Choroid plexus epithelial cell (primary cell): ENCODE measurements at places on chromosomes 3 and 15.

DNA sequence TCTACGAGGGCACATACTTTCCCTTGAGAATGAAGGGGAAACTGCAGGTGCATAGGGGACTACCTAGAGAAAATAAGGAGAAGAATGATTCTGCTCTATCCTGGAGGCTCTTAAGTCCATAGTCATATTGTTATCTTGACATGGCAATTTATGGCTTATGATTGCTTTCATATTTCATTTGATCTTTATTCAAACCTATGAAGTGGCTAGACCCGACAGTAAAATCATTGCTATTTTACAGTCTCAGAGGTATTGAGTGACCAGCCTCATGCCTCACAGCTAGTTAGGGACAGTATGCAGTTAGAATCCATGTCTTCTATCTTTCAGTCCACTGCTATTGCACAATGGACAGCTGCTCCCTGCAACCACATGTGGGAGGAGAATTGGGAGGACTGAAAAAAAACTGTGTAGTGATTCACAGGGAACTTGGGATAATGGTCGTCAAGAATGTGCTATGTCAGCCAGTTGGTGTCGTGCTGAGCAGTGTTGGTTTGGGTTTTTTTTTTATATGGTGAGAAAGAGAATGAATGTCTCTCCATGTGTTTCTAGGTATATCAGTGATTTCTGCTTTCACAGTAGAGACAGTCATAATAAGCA lies 63.2 kb upstream of the SPPL2A start:
- peak; percentile 93 for DNase-seq

- no peak for DNase-seq
These were observed 2.5 kb upstream of the RPP25 start for GRCh38 chr15:74958908-74959585.

- DNase-seq: no peak
These were observed 171.5 kb upstream of the GOLIM4 start for GRCh38 chr3:168267179-168267578.

DNA sequence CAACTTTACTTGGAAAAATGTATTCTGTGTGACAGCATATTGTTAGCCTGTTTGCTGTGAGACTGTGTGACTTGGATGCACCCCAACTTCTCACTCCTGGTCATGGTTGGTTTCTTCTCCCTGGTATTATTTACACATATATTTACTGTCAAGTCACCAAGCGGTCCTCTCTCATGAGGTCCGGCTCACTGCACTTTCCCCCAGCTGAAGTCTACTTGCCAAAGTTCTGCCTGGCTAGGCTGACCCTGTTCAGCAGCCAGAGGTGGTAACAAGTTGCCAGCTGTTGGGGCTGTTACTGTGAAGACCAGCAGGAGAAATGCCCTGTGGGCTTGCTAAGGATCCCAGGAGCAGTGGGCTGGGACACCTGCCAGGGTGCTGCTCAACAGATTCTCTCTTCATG lies 337.5 kb downstream of the MFSD1 start:
- DNase-seq: no peak

DNA sequence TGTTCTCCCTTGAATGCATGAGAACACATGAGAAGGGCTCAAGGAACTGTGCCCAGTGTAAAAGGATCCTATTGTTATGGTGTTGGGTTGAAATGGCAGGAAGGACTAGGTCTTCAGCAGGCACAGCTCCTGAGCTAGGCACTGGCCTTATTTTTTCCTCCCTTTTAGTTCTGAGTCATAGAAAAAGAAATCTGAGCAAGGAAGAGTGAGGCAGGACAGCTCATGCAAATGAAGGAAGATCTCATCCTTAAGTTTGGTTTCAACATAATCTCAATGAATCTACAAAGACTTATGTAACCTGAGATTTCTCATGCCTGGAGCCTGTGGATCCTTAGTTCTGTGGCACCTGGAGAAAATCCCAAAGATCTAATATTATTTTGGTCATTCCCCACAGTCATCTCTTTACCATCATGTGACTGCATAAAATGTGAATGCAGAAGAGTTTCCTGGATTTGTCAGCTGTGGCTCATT lies 188.6 kb upstream of the TBL1XR1 start:
- peak; percentile 70 for DNase-seq

DNA sequence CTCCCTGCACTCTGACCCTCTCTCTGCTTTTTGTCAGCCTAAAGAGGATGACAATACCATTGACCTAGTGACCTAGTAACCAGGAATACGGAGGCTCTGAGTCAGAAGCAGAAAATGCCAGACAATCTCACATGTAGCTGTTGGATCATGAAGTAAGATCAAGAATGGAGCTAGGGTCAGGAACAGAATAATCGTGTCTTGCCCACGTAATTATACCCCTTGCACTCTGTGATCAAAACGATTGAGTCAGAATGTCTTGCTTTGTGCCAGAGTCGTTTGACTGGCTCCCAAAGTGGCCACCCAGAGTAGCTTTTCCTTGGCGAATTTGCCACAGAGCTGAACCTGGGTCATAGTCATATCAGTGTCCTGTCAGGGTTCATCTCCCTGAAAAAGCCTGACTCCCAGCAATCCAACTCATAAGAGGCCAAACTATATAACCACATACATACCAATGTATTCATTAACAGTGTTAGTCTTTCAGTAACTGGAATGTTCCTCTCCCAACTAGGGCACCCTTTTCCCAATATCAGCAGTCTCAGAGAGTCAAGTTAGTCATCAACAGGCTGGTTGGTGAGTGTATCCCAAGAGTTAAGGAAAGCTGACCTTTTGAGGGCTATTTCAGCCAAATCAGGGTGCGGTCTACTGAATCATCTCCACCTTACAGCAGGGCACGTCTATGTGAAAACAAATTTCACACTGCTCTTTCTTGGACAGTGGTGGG lies 5.0 kb upstream of the CDV3 start:
- peak; percentile 69 for DNase-seq

- DNase-seq: no peak
These were observed 374.8 kb upstream of the SLCO3A1 start for GRCh38 chr15:91478717-91479191.

- DNase-seq: no peak
These were observed 309.6 kb downstream of the PYDC2 start for GRCh38 chr3:191770541-191770940.

DNA sequence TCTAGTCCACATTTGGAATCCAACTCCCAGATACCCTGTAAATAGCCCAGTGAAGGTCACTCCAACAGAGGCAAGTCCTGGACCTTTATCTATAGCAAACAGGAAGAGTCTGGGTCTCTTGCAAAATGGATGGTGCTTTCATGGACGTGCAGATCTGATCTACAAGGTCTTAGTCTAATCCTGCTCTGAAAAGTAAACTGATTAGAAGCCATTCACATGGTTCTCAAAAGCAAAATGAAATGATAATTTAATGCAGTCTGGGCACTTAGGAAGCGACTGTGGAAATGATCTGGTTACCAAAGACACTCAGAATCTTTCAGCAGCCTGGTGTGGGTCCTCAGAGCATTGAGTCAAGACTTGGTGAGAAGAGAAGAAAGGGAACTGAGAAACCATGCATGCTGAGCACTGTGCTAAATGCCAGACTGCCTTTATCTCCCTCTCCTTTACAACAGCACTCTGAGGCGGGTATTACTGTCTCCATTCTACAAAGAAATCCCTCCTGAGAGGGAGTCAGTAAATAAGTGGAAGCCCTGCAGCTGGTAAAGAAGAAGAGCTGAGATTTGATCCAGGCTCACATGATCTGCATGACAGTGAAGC lies 29.0 kb downstream of the AQP9 start:
- DNase-seq: no peak

DNA sequence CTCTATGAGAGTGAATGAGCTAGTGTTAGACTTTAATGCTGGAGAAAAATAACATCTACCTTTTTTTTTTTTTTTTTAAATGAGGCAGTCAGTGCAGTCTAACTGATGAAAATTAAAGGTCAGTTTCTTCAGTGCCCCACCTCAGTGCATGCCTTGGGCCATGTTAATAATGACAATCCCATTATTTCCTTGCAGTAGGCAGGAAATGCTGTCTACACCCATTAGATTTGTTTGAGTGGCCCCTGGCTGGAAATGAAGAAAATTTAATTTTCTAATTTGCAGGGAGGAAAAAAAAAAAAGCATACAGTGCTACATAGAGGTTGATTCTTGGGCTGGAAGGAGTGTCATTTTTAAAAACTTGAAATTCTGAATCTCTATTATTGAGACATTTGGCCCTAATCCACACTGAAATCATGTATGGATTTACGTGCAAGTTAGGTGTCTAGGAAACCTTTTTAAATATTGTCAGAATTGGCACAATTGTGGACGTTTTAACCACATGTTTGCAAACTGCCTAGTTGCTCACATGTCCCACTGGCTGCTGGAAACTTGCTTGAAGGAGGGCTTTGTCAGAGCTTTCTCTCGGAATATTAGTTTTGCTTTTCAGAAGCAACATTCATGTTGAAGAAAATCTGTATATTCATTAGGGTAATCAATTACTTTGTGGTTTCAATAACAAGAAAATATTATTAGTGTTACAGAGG lies 18.4 kb downstream of the FNDC3B start:
- DNase-seq: no peak

DNA sequence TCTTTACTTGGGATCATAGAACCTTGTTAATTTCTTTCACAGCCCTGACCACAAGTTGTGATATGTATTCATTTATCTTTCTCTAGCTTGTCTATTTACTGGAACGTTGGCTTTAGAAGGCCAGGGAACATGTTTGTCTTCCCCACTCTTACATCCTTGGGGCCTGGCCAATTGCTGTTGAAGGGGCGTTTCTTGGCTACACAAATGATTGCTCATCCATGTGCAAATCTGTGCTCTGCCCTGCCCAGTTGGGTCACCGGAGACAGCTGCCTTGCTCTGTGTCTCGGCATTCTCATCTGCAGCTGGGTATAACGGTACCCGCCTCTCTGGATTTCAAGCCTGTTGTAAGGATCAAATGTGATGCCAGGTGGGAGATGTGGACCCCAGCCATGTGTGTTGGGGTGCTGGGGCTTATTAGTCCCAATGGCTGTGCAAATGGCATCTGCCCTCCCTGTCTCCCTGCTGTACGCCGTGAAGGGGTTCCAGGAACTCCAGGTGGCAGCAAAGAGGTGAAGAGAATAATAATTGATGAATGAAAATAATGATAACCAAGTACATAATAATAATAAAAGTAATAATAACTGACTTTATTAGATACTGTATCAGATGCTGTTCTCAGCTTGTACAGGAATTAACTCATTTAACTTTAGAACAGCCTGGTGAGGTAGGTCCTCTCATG lies 24.0 kb upstream of the TLE3 start:
- DNase-seq: peak; percentile 94

GRCh38 chr3:17552351-17552750 lies 190.1 kb downstream of the TBC1D5 start:
- DNase-seq: no peak

- no peak for DNase-seq
These were observed 2.3 kb downstream of the GNAT1 start for GRCh38 chr3:50193746-50194127.

DNA sequence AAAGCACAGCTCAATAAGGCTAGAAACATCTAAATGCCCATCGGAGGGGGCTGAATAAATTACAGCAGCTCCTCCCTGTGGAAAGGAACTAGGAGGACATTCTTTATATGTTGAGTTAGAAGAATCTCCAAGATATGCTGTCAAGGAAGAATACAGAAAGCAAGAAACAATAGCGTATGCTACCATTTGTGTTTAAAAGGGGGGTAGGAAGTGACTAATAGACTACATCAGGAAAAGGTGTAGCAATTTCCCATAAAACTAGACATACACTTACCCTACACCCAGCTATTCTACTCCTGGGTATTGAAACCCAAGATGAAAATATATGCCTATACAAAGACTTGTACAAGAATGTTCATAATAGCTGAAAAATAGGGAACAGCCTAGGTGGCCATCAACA lies 21.6 kb downstream of the SEC61A1 start:
- DNase-seq: no peak

DNA sequence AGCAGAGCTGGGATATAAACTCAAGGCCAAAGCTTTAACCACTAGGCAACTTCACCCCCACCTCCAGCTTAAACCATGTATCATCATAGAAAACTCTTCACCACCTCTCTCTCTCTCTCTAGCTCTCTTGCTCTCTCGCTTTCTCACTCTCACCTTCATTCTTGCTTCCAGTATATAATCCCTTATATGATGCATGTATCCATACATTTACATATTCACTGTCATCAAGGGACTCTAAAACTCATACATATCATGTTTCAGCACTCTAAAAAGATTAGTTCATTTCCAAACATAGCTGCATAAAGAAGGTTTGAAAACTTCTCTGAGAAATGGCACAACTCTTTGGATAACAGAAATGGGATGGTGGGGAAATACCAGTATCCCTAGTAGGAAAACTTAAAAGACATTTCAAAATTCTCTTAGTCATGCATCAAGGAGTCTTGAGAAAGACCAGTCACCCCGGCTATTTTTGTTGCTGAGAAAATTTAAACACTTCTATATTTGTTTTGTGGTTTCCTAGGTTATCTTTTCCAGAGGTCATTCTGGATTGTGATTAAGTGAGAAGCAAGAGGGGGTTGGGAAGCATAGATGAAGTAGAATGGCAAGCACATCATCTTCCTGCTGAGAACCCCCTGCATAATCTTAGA lies 447.8 kb upstream of the THBS1 start:
- peak; percentile 85 for DNase-seq

DNA sequence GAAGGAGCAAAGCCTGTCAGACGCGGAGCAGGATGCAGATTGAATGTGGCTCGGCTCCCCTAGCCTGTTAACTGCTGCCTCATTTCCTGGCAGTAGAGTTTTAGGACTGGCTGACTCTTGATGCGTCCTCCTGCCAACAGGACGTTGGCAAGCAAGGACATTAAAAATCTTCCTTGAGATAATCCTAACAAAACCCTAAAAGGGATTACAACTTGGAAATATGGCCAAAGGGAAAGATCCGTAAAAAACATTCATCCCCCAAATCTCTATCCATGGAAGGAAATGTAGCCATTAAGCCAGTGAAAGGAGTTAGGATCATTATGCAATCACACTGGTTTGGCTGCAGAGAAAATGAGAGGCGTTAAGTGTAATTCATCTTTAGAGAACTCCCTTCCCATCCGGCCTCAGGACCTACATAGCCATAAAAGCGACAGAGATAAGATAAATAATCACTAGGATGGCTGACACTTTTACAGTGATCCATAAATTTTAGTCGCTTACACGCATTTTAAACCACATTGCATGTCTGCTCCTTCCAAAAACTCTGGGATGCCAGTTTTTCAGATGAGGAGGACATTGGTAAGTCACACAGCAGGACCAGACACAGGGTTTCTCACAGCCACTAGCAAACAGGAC lies 44.5 kb upstream of the C3orf80 start:
- peak; percentile 9 for DNase-seq

DNA sequence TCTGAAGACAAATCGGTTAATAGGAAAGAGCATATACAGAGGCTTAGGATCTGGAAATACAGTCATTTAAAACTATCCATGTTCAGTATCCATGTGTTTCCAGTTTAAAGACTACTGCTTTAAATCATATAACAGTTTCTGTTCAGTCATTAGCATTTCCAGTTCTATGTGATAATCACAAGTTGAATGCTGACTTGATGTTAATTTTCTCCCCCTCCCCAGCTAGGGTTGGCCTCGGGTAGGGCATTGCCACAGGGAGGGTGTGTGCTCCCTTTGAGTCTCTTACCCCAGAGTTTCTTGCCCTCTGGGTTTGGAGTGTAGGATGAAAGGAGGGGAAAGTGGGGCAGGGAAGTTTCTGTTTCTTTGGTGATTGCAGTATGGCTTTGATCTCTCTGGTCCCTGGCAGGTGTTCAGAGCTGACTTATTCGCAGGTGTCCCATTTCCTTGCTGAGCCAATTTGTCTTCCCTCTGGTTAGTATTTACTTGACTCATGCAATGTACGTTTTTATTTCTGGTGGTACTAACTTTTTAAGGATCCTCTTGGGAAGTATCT lies 86.3 kb downstream of the SH3GL3 start:
- no peak for DNase-seq

- no peak for DNase-seq
These were observed 282.3 kb downstream of the PYDC2 start for GRCh38 chr3:191743283-191743682.
